Stimulated activated CD4-positive, alpha-beta T cell treated with anti-CD3 and anti-CD28 coated beads, Interleukin-2, amount 100 ng/mL, for 48 hours (primary cell): ENCODE measurements at places on chromosomes 4 and X.

- DNase-seq, result no peak
Observed at GRCh38 chr4:47746122-47746521, 91.7 kb downstream of the CORIN start.

DNA sequence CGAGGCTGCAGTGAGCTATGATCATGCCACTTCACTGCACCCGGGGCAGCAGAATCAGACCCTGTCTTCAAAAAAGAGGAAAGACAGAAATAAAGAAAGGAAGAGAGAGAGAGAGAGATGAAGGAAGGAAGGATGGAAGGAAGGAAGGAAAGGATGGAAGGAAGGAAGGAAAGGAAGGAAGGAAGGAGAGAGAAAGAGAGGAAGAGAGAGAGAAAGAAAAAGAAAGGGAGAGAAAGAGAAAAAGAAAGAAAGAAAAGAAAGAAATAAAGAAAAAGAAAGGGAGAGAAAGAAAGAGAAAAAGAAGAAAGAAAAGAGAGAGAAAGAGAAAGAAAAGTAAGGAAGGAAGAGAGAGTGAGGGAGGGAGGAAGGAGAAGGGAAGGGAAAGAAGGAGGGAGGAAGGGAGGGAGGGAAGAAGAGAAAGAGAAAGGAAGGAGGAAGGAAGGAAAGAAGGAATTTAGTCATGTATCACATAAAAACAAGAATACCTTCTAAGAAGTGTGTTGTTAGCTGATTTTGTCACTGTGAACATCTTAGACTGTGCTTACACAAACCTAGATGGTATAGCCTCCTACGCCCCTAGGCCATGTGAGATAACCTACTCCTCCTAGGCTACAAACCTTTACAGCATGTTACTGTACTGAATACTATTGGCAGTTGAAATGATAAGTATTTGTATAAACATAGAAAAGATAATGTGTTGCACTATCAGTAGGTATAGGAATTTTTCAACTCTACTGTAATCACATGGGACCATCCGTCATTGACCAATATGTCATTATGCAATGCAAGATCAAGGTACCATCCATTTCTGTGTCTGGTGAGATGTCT lies 17.4 kb upstream of the AFF1 start:
- DNase-seq, result no peak

- DNase-seq, result no peak
Observed at GRCh38 chr4:38664706-38665401, 855 bp downstream of the KLF3 start.

DNA sequence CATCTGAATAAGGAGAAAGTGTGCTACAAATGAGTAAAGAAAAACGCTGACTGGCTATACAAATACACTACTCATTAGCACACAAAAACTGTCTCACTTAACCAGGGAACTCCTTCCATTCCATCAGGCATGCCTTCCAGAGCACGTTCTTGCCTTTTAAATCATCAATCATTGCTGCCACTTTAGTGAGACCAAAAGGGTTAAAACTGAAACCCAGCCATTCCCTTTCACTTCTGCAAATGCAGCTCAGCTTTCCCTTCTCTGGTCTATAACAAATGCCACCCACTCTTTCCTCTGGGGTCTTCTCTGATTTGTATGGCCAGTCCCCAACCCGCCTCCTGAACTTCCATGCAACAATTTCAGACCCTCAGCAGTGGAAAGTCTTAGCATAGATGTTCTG lies 231.5 kb downstream of the TRIML1 start:
- DNase-seq, result no peak

DNA sequence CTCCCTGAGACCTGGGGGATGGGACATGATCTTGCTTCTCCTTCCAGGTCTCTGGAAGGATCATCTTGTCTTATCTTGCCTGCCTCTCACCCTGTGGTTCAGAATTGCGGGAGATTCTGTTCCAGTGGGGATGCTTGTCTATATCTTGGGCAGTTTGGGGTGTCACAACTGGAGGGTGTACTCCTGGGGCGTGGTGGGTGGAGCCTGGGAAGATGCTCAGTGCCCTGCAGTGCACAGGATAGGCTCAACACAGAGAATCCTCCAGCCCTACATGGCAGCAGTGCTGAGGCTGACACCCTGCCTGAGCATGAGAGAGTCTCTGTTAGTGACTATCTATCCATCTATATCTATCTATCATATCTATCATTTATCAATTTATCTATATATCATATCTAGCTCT lies 7.7 kb downstream of the P2RY8 start:
- DNase-seq, result no peak

DNA sequence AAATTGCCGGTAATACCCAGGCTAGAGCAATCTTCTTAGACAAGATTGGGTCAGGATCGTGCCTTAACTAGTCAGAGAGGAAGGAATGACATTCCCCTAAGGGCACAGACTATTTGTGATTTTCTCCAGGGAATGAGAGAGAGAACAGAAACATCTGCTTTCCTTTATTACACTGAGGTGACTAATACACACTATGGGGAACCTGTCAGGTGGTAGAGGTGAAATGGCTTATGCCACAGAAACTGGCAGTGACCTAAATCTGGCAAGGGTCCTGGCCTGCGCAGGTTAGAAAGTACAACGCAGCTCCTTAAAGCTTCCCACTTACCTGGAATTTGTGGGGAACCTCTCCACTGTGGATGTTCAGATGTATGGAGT lies 16.6 kb upstream of the HPGD start:
- DNase-seq, result no peak

- DNase-seq, result no peak
Observed at GRCh38 chrX:45518552-45518951, 317.9 kb upstream of the DIPK2B start.

- no peak for DNase-seq
Observed at GRCh38 chr4:135238940-135239339, 1037.4 kb upstream of the PABPC4L start.

DNA sequence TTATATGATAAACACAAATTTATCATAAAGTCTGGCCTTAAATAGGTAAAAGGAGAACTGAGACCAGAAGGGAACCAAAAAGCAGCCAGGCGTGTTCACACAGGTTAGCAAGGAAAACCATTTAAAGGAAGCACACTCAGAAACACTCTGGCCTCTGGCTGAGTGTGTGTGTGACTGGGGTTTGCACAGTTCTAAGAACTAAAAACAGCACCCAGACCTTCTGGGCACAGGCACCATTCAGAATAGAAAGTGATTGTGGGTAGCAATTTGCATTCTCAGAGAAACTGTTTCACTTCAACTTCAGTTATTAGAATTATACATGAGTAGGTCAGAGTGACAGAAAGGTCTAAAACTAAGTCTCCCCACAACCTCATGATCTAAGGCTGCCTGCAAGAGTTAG lies 10.0 kb downstream of the GPR82 start:
- DNase-seq, result no peak

- DNase-seq, result no peak
Observed at GRCh38 chr4:101198682-101199339, 148.5 kb downstream of the PPP3CA start.

- DNase-seq, result no peak
Observed at GRCh38 chr4:143353797-143354196, 17.1 kb downstream of the GAB1 start.

DNA sequence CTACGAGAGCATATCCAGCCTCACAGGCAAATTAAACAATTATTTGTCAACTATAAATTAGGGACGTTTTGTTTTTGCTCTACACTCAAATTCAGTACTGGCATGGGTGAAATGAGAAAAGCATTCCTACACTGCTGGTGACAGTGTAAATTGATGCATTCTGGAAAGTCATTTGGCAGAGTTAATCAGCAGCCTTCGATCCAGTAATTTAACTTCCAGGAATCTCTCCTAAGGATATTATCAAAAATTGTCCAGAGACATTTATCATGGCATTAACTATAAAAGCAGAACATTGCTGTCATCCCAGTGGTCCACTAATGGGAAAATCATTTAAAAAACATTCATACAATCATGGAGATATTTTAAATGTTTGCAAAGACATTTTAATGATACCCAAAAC lies 67.5 kb upstream of the MMAA start:
- no peak for DNase-seq

DNA sequence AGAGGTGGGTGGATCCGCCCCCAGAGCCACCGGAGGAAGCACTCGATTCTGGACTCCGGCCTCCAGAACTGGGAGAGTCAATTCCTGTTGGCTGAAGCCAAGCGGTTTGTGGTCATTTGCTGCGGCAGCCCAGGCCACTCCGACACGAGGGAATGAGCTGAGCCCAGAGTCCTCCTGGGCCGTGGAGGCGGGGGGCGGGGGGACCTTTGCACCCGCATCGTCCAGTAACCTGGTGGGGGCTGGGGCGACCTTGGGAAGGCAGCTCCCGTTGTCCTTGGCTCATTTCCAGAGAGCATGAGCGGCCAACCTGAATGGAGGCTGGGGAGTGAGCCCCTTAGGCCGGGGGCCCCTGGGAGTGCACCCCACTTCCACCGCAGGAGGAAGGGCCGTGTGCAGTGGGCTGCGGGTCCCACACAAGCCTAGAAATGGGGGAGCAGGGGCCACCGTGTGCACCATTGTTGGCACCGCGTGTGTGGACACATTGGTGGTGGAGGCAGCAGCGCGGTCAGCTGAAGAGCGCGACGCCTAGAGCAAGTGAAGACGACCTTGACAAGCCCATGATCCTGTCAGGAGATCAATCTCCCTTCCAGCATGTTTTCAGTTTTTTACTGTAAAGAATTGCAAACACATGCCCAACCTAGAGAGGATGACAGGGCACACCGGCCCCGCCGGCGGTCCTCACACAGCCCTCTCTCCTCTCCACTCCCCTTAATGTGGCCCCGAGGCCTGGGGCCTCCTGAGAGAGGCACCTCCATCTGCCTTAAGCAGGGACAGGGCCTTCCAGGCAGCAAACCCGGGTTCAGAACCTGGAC lies 19.9 kb upstream of the DUSP9 start:
- DNase-seq, result no peak

DNA sequence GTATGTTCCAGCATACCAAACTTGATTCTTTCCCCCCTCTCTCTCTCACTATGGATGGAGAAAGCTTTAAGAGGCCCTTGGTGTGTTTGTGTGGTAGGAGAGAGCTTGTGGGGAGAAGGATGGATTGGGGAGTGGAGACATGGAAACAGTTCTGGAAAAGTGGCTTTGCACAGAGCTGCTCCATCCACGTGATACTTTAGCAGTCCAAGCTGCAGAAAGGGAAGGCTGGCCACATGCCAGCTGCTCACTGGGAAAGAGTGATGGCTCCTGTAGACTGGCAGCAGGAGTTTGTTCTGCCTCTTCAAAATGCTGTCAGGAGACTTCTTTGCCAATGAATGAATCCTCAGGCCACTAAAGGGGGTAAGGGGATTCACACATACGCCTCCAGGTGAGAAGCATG lies 21.7 kb upstream of the SEC24B start:
- DNase-seq, result no peak

DNA sequence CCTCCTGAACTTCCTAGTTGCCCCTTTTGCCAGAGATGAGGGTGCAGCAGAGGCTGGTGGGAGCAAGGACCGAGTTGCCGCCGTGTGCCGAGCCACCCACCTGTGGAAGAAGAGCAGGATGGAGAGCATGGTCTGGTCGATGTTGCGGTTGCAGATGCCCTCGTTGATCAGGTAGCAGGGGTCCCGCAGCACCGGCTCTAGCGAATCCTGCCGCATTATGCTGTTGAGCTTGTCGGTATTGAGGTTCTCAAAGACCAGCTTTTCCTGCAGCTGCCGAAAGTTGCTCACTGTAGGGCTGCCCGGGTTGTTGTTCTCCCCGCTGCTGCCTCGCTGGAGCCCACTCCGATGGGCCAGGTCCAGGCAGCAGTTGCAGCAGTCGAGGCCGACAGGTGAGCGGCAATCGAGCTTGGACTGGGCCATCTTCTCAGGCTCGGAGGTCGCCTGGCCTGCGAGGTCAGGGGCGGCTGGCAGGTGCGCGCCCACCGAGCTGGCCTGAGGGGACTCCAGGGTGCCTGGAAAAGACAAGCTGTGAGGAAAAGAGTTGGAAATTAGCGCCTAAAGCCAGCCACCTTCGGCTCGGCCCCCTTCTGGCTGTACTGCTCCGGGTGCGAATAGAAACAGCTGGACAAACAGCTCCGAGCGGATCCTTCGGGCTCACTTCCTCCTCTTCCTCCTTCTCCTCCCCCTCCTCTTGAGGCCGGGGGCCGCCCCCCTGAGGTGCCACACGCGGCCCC lies 420 bp downstream of the TSC22D3 start:
- DNase-seq, result no peak

- no peak for DNase-seq
Observed at GRCh38 chrX:115939070-115939469, 231.5 kb upstream of the AGTR2 start.

DNA sequence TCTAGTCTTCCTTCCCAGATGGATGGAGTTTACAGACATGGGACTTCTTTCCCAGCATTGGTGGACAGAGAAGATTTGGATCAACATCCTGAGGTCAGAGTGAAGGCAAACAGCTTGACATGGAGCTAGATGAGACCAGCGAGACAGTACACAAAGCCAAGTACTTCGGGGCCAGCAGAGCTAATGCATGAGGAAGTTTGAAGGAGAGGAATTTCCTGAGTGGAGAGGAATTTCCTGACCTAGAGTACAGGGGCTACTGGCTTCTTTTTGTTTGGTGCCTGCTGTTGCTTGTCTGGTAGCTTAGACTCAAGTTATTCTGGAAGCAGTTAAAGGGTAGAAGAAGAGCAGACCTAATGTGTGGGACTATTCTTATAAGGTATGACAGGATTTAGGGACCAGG lies 69.1 kb upstream of the EOLA2 start:
- no peak for DNase-seq

GRCh38 chr4:41189076-41189475 lies 25.3 kb downstream of the APBB2 start:
- DNase-seq, result no peak

DNA sequence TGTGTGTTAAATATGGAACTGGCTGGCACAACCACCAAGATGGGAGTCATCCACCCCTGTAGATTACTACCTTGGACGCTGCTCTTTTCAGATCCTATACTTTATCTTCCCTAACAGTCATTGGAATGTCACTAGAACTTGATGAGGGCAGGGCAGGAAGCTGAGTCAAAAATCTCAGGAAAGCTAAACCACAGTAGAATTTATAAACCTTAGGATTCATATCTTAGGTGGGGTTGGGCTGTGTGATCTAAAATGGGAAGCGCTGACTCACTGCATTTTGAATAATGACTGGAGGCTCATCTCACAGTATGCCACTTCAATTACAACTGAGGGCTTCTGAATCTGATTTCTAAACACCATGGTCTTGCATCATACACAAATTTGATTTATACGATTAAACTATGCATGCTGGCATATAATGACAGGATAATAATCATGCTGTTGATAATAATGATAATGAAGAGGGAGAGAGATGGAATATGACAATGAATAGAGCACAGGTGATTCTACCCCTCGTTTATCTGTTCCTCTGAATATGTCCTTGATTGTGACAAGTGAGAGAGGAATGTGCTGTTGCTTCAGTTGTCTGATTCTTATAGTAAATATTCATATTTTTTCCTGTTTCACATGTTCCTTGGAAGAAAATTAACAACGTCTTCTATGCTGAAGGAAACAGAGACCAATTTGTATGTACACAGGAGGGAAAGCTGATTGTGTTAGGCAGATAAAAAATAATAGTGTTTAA lies 270.3 kb upstream of the HS3ST1 start:
- no peak for DNase-seq

DNA sequence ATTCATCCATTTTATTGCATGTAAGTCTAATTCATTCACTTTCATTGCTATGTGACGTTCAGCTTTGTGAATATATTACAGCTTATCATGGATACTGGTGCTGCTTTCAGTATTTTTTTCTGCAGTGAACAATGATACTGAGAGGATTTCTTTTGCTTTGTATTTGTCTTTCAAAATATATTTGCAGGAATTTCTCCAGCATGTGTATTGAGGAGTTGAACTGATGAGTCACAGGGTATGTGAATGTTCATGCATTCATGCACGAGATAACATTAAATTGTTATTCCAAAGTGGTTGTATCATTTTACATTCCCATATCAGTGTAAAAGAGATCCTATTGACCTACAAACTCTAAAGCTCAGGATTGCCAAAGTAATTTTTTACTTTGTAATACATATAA lies 283.8 kb upstream of the ARSJ start:
- DNase-seq, result no peak
